Upper lobe of right lung (tissue), 1 donor: ENCODE measurements at places on chromosomes 3 and 15. TPM values are rescaled to one million over a fixed set of nuclear protein-coding genes. Genes with fewer than 3 reads are reported as not detected.
A peak's percentile ranks its signal among the peaks of the same experiment; 100 is the strongest.

C3orf20 gene
- total RNA-seq, result 0.14 TPM

- no peak for DNase-seq
These were observed 136.6 kb upstream of the RARB start for GRCh38 chr3:25291481-25291905.

DNA sequence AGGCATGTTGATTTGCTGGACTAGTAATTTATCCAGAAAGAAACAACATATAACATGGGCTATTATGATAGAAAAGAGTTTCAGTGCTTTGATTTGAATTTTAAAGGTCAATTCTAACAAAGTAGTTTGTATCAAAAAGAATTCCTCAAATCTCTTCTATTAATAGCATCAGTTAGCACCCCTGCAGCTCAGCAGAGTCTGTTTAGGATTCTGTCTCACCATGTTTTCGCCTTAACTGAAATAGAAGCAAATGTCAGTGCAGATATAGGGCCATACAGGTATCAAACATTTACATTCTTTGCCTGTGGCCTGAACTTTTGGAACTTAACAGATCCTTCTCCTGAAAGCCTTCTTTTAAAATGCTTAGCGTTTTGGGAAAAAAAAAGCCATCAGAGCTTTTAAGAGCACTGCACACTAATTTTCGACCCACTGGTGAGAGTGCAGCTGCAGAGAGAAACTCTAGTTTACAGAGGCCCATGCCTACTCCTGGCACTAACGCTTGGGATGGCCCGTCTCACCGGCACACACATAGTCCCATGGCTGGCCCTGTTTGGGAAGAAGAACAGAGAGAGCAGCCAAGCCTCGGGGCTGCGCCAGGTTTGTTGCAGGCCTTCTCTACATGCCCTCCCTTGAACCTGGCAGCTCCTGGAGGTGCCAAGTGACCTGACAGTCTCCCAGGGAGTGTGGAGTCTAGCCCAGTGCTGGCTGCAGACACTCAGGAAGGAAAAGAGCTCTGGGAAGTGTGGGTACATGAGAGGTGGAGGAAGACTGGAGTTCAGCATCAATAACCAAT lies 9.9 kb upstream of the PAQR9 start:
- DNase-seq, result no peak

GRCh38 chr15:66702787-66703539 lies 927 bp downstream of the SMAD6 start:
- peak; percentile 74 for DNase-seq

GRCh38 chr3:68306571-68306970 lies 625.8 kb downstream of the TAFA4 start:
- DNase-seq, result no peak

- DNase-seq, result no peak
These were observed 25.9 kb upstream of the SPRED1 start for GRCh38 chr15:38226608-38227266.

- no peak for DNase-seq
These were observed 171.8 kb downstream of the TMEM108 start for GRCh38 chr3:133209871-133210550.
